ENCODE measurements at places on chromosomes 2 and 18.

DNA sequence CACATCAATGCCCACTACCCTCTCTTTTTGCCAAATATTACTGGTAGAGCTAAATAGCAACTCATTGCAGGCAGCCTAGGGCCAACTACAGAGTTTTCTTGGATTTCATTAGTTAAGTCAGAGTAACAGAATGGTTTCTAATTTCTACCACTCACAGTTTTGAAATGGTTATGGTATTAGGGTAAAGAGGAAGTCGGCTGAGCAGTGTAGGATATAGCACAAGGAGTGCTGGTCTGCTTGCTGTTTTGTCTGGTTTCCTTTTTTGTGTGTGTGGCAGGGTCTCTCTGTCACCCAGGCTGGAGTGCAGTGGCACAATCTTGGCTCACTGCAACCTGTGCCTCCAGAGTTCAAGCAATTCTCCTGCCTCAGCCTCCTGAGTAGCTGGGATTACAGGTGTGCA, 289.2 kb upstream of the CCDC68 start:
- peak; percentile 44 for DNase-seq

GRCh38 chr2:200814917-200815316, 3.2 kb downstream of the BZW1 start:
- no peak for DNase-seq

DNA sequence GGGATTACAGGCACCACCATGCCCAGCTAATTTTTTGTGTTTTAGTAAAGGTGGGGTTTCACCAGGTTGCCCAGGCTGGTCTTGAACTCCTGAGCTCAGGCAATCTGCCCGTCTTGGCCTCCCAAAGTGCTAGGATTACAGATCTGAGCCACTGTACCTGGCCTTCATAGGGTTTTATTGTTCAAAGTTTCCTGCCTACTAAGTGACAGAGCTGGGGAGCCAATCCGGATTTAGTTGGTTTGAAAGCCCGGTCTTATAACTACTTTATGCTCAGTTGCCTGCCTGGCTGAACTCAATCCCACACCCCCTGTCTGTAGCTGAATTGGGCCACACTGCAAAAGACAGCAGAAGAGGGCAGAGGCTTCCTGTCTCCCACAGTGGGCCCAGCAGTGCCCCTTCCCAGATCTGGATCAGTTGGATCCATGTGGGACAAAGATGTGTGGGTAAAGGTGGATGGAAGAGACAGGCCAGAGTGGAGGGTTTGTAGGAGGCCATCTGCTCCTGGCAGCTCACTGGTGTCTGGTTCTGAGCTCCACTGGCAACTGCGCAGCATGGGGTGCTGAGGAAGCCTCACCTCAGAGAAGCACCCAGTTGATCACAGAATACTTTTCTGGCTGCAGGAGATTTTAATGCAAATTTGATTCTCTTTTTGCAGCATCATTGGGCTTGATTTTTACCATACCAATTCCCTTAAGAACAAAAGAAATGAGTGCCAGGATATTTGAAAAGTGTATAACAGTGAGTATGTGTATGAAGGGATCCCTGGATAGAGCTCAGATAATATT, 144.9 kb downstream of the DDX1 start:
- no peak for DNase-seq

DNA sequence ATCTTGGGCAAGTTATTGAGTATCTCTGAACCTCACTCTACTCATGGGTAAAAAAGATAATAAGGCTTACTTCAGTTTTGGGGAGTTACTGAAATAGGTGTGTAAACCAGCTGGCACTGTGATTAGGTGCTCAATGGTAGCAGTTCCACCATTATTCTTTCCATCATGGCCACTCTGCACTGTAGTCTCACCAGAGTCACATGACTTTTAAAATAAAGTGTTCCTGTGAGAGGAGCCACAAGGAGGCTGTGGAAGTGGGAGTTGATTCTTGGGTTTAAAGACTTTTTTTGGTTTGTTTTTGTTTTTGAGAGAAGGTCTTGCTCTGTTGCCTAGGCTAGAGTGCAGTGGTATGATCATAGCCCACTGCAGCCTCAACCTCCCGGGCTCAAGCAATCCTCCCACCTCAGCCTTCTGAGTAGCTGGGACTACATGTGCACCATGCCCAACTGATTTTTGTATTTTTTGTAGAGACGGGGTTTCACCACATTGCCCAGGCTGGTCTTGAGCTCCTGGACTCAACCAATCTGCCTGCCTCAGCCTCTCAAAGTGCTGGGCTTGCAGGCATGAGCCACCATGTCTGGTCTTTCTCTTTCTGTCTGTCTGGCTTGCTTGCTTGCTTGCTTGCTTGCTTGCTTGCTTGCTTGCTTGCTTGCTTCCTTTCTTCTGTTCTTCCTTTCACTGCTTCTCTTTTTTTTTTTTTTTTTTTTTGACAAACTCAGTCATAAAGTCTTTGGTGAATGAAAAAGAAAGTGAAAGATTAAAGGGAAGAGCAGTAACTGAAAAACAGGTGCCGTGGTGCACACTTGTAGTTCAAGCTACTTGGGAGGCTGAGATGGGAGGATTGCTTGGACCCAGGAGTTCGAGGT, 21.2 kb upstream of the ACVR1 start:
- peak; percentile 61 for DNase-seq

GRCh38 chr2:75846683-75847190, 136.0 kb upstream of the GCFC2 start:
- no peak for DNase-seq

- peak; percentile 26 for DNase-seq
Observed at GRCh38 chr18:9961041-9961440, 47.2 kb downstream of the VAPA start.

- no peak for DNase-seq
Observed at GRCh38 chr2:4673025-4673489, 969.7 kb downstream of the DCDC2C start.

- DNase-seq: no peak
Observed at GRCh38 chr2:42854207-42854818, 61.9 kb upstream of the HAAO start.

GRCh38 chr2:86298411-86299390, 38.7 kb downstream of the REEP1 start:
- DNase-seq: no peak

- no peak for DNase-seq
Observed at GRCh38 chr2:215409331-215410127, 26.3 kb downstream of the FN1 start.

DNA sequence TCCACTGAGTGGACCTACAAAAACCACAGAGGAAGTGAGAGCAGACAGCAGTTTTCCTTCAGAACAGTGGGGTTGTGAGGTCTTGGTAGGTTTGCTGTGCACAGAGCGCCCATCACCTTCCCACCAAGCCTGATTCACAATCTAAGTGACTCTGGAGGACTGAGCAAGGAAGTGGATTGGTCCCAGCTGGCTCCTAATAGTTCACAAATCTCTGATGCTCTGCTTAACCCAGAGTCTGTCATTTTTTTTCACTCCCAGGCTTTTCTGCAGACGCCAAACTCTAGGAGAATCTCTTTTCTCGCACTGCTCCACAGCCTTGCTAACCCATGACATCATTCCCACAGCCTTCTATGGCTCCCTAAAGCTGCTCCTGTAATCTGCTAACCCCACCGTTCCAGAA, 280.4 kb downstream of the C1D start:
- DNase-seq: no peak

- no peak for DNase-seq
Observed at GRCh38 chr2:19786408-19787058, 115.2 kb downstream of the TTC32 start.

- DNase-seq: no peak
Observed at GRCh38 chr2:184689638-184690037, 91.3 kb downstream of the ZNF804A start.

- no peak for DNase-seq
Observed at GRCh38 chr2:104703669-104704068, 150.2 kb upstream of the POU3F3 start.

GRCh38 chr2:58157754-58158153, 83.4 kb downstream of the FANCL start:
- DNase-seq: no peak

DNA sequence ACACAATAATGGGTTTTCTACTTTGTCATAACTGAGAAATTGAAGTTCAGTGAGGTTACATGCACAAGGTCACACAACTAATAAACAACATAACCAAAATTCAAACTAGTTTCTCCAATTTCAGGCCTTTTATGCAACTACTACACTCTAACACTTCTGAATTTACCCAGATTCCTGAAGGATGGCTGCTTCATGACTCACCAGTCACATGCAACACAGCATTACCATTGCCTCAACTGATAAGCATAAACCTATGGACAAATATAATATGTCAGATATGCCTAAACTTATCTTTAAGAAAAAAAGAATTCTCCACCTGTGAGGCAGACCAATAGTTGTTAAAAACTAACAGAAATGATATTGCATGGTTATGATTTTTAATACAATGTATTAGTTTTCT, 586.5 kb upstream of the SLC8A1 start:
- no peak for DNase-seq

DNA sequence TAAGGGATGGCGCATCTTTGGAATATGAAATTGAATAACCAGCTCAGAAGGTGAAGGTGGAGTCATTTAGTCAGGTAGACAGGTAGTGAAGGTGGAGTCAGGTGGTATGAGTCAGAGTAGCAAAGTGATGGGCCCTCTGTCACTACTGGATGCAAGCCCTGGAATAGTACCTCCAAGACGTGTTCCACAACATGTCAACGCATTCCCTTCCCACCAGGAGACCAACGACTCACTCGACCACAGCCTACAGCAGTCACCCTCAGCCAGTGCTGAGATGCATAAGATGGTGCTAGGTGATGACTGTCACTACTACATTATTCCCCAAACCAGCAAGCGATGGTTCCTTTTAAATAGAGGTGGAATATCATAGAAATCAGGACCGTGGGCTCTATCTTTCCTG, 6.8 kb downstream of the CPLX4 start:
- DNase-seq: no peak

DNA sequence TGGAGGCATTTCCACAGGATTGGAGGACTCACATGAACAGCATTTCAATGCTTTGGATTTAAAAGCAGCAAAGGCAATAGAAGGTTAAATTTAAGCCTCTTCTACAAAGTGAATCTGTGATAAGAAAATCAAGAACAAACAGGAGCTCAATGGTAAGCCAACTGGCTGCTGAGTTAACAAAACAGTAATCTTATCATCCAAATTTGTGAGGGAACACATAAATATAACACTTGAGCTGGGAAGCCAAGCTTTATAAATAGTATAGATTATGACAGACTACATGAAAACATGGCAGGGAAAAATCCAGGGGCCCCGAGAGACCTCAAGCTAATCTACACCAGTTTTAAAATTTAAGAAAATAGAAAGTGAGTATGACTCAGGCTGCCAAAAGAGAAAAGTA, 108.5 kb upstream of the PGAP1 start:
- no peak for DNase-seq

Data from B cell (primary cell).